ENCODE measurements at places on chromosomes 3 and 15.

DNA sequence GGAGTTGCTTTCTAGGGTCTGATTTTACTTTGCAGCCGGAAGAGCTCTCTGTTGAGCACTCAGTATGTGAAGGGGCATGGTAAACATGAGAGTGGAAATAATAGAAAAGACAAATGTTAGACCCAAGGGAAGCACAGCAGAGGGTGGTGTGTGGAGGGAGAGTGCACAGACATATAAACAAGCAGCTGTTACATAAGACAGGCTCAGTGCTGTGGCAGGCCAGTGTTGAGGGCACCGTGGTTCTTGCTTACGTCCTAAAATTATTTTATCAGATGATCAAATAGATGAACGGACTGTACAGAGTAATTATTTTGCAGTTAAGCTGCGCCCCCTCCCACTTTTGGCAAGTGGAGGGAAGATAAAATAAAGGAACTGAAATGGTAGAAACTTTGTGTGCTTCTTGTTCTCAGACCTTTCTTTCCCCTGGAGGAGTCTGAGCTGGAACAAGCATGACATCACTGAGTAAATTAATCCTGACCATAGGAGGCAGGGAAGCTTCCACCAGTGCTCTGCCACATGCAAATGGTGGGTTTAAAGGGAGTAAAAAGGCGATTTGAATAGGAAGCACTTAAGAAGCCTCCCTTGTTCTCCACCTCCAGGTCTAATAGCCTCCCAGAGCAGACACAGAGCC lies 205.6 kb downstream of the IL20RB start:
- DNase-seq, result no peak

DNA sequence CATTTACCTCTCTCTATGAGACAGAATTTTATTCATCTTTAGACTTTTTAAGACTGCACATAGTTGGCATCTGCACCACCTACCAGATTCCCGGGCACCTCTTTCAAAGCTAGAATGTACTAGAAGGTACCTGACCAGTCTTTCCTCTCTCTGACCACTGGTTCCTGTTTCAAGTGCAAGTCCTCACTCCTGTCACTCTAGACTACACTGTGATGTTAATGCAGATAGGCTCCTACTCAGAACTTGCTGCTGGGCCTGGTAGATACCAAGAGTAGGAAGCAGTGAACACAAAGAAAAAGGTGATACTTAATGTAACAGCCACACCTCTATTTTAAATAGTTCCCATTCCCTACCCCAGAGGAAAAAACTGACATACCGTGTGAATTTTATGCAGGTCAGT lies 8.1 kb upstream of the TCAIM start:
- DNase-seq, result no peak

DNA sequence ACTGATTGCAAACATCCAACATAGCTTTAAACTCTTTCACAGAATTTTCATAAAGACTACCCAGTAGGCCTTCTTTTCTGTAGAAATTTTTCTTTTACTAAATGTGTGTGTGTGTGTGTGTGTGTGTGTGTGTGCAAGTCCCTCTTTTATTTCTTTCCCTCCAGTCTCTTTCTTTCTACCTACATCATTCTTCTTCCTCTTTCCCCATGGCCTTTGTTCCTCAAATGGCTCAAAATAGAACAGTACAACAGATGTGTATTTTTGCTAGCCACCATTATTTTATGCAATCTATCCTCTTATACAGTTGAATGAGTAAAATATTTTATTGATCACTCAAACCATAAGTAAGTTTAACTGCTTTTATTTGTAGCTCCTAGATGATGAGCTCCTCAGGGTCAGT lies 76.4 kb downstream of the USF3 start:
- no peak for DNase-seq

- no peak for DNase-seq
These were observed 55.0 kb upstream of the RPL32 start for GRCh38 chr3:12896063-12896985.

GRCh38 chr3:126461450-126462070 lies 14.1 kb downstream of the ZXDC start:
- no peak for DNase-seq

DNA sequence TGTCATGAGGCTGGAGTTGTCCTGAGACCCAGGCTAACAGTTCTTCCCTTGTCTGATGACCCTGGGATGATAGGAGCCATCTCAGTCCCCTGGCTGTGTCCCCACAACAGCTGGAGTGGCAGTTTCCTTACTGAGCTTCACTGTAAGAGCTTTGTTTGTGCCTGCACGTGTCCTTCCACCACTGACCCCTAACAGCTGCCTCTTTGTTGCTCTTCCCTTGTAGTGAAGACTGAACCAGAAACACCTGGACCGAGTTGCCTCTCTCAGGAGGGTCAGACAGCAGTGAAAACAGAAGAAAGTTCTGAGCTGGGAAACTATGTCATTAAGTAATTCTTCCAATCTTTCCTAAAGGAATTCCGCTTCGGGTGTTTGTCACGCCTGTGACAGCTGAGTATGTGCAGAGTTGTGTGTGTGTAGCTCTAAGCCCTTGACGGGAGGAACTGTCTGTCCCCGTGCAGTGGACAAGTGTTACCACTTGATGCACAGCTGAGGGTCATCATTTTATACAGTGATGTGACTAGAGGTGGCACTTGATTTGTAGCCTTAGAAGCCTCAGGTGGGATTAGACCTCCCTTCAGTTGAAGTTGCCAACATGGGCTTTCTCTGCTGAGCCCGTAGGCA lies 25.0 kb downstream of the MAP6D1 start:
- DNase-seq, result no peak

- no peak for DNase-seq
These were observed 64.0 kb downstream of the PPM1L start for GRCh38 chr3:160820022-160820421.

DNA sequence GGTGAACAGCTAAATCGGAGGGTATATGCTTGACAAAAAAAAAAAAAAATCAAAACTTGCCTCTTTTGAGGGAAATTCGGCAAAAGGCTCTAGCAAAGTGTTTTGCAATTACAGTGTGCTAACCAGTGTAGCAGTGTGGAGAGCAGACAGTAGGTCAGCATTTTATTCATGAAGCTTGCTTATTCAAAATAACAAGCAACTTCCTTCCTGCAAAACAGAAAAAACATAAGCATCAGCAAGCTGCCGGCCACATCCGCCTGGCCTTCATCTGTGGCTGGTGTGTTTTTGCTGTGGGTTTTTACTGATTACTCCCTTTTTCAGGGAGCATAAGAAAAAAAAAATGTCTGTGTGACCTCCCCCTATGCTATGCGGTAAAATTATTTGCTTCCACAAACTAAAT lies 434.1 kb downstream of the OCA2 start:
- DNase-seq, result no peak

GRCh38 chr15:93188236-93188635 lies 99.2 kb upstream of the RGMA start:
- no peak for DNase-seq

- no peak for DNase-seq
These were observed 252.8 kb upstream of the CNTN6 start for GRCh38 chr3:839981-840380.

- DNase-seq, result no peak
These were observed 14.5 kb upstream of the ABTB1 start for GRCh38 chr3:127658234-127658633.

DNA sequence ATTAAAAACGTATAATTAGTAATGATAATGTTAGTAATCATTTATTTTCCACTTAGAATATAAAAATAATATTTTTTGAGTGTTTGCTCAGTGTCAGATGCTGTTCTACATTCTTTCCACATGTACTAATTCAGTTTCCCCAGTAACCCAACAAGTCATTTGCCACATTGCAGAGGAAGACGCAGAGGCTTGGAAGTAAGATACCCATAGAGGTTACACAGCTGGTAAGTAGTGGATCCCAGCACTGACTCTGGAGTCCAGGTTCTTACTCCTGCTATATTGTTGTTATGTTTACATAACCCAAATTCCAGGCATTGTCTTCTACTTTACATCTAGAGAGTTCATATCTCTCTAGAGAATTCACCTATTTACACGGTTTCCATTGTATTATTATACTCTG lies 48.2 kb upstream of the MYO5C start:
- no peak for DNase-seq

GRCh38 chr15:101167753-101168462 lies 83.9 kb downstream of the CHSY1 start:
- DNase-seq, result peak; percentile 46

DNA sequence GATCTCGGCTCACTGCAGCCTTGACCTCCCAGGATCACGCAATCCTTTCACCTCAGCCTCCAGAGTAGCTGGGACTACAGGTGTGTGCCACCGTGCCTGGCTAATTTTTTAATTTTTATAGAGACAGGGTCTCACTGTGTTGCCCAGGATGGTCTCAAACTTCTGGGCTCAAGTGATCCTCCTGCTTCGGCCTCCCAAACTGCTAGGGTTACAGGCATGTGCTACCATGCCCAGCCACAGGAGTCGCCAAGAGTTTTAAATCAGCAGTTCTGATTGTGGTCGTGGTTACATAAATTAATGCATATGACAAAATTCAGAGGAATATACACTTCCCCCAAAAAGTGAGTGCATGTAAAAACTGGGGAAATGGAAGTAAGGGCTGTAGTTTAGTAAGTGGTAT lies 32.9 kb downstream of the MEGF11 start:
- DNase-seq, result no peak

GRCh38 chr15:80264031-80264430 lies 12.0 kb upstream of the CTXND1 start:
- no peak for DNase-seq

DNA sequence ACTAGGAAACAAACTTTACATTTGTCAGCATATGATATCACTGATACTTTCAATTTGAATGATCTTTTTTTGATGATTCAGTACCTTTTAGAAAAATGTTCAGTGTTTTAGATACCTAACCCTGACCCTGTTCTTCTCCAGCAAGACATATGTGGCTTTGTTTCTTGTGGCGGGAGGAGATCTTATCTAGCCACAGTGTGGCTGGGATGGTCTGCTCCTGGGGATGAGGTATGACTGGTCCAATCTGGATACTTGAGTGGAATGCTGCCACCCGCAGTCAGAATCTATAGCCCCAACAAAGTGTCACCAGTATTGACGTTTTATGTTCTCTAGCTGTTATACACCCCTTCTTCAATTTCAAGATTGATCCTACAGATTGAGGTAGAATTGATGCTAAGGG lies 439.0 kb upstream of the GOLIM4 start:
- DNase-seq, result no peak

GRCh38 chr3:186932281-186933181 lies 2.2 kb downstream of the ST6GAL1 start:
- no peak for DNase-seq
